ENCODE measurements at places on chromosomes 3 and 15. TPM values are rescaled to one million over a fixed set of nuclear protein-coding genes. Genes with fewer than 3 reads are reported as not detected.
A peak's percentile ranks its signal among the peaks of the same experiment; 100 is the strongest.

- DNase-seq, result no peak
Measured at GRCh38 chr3:164550857-164551256, 527.4 kb downstream of the SI start.

DNA sequence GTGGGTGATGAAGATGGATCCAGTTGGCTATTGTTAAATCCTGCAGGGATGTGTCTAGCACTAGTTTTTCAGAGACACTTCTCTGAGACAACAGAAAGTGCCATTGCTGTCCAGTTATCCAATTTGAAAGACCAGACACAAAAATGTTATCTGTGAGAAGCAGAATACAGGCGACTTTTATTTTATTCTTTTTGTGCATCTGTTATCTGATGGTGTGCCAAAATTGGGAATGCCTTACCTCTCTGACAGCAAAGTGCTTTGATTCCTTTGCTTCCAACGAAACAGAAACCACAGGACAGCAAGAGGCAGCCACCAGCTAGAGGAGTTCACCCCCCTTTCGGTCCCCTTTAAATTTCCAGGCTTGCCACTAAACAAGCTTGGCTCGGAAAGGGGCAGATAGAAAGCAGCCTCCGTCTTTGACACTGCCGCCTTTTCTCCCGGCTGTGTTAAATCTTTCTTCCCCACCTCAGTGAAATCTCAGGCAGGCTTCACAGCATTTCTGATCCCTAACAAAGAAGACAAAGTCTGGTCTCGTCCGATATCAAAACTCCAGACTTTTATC lies 17.7 kb upstream of the PRR20G start:
- no peak for DNase-seq

GRCh38 chr15:70833861-70834765 lies 19.8 kb downstream of the LARP6 start:
- DNase-seq, result no peak

DNA sequence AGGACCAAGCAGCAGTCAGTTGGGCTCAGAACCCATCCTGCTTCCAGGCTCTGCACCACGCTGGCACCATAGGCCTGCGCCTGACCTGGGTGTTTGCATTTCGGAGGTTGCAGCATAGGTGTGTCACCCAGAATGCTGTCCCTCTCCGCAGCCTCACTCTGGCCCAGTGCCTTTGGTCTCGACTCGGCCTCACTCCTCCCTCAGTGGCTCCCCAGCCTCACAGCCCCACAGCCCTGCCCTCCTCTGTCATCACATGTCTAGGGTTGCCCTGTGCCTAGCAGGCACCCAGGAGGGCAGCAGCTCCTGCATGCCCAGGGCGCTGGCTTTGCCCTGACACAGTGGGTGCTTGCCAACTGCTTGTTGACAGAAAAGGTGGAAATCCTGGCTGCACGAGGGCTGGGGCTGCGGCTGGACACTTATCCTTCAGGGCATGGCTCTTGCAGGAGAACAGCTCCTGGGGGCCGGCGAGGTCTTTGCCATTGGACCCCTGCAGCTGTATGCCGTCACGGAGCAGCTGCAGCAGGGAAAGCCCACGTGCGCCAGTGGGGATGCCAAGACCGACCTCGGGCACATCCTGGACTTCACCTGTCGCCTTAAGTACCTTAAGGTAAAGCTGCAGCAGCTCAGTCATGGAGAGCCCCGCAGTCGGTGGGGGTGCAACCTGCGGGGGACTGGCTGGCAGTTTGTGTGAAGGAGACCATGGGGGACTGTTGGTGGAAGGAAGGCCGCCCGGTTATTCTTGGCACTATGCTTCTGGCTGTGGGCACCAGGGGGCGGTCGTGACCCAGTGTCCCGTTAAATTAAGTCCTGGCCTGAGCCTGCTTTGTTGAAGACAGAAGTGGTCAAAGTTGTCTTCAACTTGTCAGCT lies 16.2 kb downstream of the NISCH start:
- peak; percentile 64 for DNase-seq

GRCh38 chr3:60890226-60890625 lies 361.0 kb downstream of the FHIT start:
- DNase-seq, result no peak

DNA sequence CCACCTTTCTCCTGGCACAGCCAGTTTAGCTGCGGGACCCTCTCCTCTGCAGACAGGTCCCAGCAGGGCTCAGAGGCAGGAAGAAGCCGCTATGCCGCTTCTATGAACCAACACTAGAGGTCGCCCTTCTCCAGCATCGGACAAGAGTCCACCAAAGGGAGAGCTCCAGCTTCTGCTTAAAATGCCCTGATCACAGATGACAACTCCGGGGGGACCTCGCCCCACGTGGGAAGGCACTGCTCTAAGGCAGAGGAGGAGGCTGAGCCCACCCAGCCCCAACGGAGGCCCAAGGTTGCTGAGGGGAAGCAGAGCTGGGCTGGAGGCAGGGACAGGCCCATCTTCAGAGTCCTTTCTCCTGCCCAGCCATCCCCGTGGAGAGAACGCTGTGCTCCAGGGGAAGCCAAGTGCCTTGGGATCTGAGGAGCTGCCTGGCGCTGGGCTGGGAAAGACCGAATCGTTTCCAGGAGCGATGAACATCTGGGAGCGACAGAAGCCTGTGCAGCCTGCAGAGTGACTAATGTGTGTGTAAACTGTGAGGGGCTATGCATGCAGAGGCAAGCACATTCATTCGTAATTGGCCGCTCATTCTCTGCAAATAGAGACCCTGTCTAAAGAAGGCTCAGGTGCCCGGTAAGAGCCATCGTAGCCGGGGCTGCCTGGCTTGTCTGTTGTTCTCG lies 43.5 kb upstream of the BDH1 start:
- peak; percentile 86 for DNase-seq

- no peak for DNase-seq
Measured at GRCh38 chr15:78104119-78104479, 11.7 kb downstream of the SH2D7 start.

Gene CYP1A1
- total RNA-seq, result 0.27 TPM

Gene ENTPD3
- not detected for total RNA-seq

Gene GABRA5
- not detected for total RNA-seq

Measured in hematopoietic multipotent progenitor cell (in vitro differentiated cells).